ENCODE measurements at places on chromosomes 1 and 21.

DNA sequence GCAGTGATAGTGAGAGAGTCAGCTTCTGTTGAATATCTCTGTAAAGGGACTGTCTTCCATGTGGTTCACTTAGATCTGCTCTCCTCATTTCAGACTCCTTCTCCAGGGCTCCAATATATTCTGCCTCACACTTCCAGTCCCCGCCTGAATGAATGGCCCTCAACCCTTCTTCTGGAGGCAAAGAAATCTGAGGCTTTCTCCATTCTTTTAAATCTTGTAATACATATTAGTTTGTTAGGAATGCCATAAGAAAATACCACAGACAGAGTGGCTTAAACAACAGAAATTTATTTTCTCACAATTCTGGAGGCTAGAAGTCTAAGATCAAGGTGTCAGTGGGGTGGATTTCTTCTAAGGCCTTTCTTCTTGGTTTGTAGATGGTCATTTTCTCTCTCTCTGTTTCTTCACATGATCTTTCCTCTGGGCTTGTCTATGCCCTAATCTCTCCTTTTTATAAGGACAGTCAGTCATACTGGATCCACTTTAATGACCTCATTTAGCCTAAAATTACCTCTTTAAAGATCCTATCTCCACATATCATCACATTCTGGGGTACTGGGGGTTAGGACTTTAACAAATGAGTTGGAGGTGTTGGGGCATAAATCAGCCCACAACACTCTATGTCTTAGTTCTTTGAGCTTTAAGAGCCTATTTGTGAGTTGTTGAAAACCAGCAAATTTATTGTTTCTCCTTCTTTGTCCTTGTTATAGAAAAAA, 128.5 kb upstream of the KCNK2 start:
- DNase-seq, result no peak

DNA sequence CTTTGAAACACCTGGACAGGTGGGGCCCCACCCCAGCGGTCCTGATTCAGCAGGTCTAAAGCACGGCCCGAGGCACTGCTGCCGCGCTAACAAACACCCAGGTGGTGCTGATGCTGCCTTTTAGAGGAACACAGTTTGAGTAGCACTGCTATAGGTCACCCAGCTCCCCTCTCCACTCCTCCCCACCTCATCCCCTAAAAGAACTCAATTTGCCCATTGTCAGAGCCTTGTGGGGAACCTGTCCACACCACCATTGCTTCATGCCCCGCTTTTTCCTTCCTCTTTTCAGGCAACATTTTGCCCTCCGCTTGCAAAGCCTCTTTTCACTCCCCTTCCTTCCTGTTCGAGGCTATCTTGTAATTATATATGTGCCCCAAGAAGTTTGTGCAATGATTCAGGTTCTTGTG, 26.2 kb upstream of the PADI4 start:
- DNase-seq, result peak; percentile 93

- DNase-seq, result no peak
Observed at GRCh38 chr1:59967780-59968179, 41.2 kb upstream of the CYP2J2 start.

- DNase-seq, result no peak
Observed at GRCh38 chr1:188128761-188129160, 1300.0 kb downstream of the PLA2G4A start.

DNA sequence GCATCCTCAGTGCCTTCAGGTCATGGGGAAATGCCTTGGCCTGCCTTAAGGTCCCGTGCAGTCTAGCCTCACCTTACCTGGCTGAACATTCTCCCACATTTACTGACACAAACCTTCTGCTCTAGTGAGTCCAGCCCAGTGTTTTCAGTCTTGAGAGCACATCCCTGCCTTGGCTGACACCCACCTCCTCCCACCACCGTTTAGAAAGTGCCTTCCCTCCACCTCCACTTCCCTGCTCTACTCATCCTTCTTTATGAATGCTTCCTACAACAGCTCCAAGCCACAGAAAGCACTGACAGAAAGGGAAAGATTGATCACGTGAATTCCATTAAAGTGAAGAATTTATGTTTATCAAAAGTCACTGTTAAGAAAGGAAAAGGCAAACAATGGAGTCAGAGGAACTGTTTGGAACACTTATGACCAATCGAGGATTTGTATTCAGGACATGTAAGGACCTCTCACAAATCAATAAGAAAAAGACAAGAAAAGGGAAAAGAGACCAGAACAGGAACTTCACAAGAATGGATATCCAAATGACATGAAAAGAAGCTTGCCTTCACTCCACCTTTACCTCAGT, 59.8 kb downstream of the DDR2 start:
- DNase-seq, result no peak

GRCh38 chr1:213268221-213268620, 217.2 kb downstream of the RPS6KC1 start:
- DNase-seq, result no peak

GRCh38 chr1:206839857-206840256, 25.6 kb upstream of the IL20 start:
- no peak for DNase-seq

Measured in SIG-M5 (cell line).